Stimulated activated CD8-positive, alpha-beta memory T cell treated with anti-CD3 and anti-CD28 coated beads, Interleukin-7, amount 100 ng/mL, for 1 hour (primary cell): ENCODE measurements at places on chromosomes 3 and 15.

- DNase-seq, result no peak
Observed at GRCh38 chr15:89112341-89112971, 24.2 kb downstream of the ABHD2 start.

- DNase-seq, result no peak
Observed at GRCh38 chr15:101118615-101119014, 133.2 kb downstream of the CHSY1 start.

DNA sequence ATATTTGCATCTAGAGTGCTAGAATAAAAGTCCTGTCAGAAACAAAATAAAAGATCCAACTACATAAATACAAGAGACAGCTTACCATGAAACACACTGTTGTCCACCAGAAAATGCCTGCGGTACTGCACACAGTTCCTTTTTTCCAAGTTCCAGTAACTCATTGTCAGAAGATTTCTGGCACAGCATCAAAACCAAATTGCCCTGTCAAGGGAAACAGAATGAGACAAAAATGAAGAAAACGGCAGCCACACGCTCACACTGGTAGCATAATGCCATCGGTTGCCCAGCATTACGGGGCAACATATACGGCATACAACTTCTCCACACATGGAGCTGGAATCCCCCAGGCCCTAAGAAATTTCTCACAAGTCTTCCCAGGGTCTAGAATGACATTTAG is 40.8 kb downstream of the PLCH1 start:
- DNase-seq, result no peak

DNA sequence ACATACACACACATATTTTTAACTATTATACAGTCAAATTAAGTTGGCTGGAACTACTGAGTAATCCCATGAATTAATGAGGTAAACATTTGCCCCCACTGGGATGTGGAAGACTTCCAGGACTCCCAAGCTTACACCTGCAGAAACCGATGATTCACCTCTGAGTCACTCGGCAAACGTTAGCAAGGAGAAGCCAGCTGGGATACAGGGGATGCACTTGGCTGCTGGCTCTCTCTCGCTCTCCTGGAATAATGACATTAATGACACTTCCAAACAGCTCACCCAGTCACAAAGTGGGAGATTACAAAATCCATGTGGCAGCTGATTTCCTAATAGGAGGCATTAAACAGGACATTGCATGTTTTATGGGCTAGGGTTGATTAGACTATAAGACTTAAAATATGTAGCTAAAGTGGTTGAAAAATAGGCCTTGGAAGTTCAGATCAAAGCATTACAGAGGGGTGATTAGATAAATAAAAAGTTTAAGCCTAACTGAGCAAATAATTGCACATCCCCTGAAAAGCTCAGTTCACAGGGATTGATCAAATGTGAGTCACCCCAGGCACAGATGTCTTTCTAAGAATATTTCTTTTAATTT is 500.9 kb downstream of the SOX2 start:
- DNase-seq, result no peak

DNA sequence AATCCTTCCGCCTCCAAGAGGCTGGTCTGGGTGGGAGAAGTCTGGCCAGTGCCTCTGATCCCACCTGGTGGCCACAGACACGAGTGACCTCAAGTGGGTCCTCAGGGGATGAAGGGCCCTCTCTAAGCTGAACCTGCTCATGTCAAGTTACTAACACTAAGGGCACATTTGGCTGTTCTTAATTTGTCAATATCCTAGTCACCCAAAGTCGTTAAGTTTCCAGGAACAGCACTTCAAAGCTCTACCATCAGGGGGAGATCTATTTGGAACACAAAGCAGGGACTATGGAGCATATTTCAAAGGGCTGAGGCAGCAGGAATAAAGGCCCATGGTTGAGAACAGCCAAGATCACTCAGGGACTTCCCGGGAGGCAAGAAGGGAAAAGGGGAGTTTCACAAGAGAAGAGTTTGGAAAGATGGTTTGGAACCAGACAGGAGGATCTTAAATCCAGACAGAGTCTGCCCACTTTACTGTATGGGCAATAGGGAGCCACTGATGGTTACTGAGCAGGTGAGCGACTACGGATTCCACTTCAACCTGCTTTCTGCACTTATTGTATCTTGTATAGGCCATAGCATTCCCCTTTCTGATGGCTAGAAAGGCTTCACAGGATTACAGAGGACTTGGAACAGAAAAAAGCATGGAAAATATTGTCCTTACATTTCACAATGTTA is 13.7 kb downstream of the OXTR start:
- DNase-seq, result no peak

DNA sequence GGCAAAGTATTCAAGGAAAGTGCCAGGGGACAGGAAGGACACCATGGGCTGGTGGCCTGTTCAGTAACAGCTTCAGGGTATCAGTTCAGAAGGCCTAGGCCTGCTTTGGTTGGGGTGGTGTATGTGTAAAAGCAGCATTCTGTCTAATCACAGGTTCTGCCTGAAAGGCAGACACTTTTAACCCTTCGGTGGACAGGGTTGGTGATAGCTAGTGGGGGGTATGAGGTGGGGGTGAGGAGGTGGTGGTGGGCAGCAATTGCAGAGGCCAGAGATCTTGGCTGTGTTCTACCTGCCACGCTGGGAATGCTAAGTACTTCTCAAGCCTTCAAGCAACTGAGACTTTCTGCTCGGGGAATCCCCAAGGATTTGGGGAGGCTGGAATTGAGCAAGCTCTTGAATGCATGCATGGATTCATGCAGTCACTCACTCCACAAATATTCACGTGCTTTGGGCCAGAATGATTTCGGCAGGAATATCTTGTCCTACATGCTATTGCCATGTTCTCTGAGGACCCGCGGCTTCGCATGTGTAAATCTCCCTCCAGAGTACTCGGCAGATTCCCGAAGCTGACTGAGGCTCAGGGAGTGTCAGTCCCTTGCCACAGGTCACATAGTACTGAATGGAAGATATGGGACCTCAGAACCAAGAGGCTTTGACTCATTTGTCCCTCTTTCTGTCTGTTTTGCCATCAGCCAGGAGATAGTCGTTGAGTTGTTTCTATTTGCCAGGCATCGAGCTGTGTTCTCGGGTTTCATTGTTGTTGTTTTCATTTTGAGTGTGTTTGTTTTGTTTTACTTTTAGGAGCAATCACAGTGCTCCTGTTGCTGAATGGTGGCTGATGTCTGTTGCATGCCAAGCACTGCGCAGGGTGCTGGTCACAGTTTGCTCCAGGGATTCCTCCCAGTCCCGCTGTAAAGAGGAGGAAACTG is 65.5 kb downstream of the SMAD3 start:
- no peak for DNase-seq
